GM23248 (cell line): ENCODE measurements at places on chromosomes 1 and 21.
A peak's percentile ranks its signal among the peaks of the same experiment; 100 is the strongest.

- DNase-seq = peak; percentile 40
These were observed 23.1 kb upstream of the CNN3 start for GRCh38 chr1:94949681-94950661.

DNA sequence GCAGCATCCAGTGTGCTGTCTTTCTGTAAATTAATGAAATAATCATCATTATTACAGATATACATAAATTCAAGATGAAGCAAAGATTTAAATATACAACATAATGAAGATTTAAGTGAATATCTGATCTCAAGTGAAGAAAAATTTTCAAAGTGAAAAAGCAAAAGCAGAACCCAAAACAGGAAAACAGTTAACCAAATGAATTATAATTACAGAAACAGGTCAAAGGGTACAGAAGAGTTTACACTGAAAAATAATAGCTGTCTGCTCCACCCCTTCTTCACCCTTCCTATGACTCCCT lies 44.8 kb upstream of the GTF2B start:
- DNase-seq = no peak

DNA sequence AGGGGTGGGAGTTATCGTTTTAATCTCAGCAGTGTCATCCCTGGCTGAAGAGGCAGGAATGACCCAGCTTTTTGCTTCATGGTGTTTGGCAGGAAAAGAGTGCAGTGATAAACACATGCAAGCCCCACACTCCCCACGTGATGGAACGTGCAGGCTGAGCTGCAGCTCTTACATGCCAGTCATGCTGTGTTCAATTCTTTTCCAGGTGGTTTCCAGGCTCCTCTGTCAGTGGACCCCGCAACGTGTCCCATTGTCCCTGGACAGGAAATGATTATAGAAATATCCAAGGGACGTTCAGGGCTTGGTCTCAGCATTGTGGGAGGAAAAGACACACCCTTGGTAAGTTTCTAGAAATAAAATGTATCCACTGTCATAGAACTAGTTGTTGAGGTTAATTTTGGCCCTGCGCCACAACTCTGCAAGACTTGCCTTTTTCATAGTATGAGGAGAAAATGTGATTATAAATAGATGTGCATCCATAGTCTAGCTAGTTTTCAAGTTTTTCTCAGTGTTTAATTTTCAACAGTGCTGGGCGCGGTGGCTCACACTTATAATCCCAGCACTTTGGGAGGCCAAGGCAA lies 110.2 kb upstream of the L1TD1 start:
- DNase-seq = peak; percentile 8

GRCh38 chr1:31679676-31680230 lies 24.1 kb downstream of the COL16A1 start:
- no peak for DNase-seq

DNA sequence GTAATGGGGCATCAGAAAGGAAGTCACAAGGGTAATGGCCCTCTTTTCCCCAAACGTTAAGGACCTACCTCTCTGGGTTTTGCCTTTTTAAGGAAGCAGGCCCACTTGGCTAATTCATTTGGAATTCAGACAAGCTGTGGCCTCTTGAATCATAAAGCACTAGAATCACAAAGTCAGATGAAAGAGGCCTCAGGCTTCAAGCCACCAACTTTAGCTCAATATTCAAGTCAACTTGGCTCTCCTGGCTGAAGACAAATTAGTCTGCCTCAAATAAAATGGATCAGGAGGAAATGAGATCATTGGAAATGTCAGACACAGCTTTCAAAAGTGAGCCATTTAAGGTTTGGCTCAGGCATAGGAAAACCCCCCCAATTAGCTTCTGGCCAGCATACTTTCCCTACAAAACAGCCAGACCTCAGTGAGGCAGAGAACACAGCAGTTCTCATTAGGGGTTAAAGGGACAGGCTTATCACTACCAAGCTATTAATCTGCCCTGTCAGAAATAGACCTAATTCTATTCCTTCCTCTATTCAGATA lies 34.3 kb downstream of the SLC35D1 start:
- DNase-seq = peak; percentile 68
